Caki2 (cell line): ENCODE measurements at places on chromosomes 4 and X. TPM values are rescaled to one million over a fixed set of nuclear protein-coding genes. Genes with fewer than 3 reads are reported as not detected.

The DUSP9 gene
- total RNA-seq: 9.9 and 16.0 TPM in 2 replicates

DNA sequence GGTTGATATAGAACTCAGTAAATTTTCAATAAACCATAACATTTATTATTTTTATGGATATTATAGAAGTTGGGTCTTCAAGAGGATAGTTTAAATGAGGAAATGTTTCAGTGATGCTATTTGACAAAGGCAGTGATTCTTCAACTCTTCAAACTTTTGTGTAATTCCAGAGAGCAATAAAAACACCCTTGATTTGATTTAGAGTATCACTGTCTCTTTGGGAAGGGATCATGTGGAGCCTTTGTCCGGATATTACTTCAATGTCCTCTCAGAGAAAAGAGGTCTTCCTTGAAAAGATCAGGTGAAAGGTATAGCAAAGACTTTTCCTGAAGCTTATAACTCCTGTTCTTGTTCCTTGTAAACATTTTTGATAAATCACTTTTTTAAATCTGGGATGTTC, 23.3 kb downstream of the GLRA3 start:
- DNase-seq: no peak

GRCh38 chr4:56665781-56666180, 15.3 kb downstream of the HOPX start:
- no peak for DNase-seq

- DNase-seq: peak; percentile 24
These were observed 1.2 kb downstream of the ARHGAP6 start for GRCh38 chrX:11664211-11665167.

DNA sequence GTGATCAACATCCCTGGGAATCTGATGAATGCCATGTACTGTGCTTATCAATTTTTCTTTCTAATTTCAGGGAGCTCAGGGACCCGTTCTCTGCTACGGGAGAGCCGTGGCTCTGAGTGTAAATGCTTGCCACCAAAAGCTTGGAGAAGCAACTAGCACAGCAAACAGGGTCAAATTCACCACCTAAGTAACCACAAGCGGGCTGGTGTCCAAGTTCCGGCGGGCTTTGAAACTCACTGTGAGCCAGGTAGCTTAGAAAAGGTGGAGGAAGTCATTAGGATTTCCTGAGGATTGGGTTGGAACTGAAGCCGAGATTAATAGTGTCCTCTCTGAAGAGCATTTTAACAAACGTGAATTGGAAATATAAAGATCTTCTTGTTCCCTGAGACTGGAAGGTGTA, 87.2 kb downstream of the CLDN34 start:
- DNase-seq: no peak

DNA sequence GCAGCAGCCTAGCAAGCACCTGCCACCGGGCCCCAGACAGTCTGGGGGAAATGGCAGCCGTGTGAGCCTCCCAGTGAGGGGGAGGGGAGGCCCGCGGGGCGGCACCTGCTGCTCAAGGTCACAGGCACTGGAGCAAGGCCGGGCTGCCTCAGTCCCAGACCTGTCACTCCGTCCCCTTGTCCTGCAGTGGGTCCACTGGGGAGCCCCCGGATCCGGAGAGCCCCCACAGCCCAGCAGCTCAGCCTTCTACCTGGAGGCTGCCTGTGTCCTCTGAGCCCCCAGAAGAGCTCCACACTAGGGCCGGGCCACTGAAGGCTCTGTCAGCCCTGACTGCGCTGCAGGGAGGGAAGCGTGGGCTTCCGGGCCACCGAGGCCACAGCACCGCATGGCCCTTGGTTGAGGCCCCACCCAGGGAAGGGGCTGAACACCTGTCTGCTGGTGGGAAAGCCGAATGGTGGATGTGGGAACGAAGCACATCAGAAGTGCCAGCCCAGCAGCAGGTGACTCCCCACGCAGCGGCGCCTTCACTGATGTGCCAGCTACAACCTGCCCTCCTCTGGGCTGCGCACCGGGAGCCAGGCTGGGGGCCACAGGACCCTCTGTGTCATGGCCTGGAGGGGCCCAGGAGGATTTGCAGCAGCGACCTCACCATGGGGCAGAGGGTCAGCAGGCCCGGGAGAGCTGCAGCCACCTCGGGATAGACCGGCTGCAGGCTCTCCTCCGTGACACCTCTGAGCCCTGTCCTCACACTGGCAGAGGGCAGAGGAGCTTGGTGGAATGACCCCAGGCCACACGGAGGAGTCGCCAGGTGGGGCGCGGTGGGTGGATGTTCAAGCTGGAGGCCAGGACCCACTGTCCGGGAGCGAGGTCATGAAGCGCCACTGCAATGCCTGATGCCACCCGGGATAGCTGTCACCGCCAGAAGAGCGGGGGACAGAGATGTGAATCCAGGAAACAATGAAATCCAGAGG, 35.0 kb upstream of the MXD4 start:
- no peak for DNase-seq

GRCh38 chrX:53075011-53075410, 7.2 kb upstream of the TSPYL2 start:
- DNase-seq: no peak

DNA sequence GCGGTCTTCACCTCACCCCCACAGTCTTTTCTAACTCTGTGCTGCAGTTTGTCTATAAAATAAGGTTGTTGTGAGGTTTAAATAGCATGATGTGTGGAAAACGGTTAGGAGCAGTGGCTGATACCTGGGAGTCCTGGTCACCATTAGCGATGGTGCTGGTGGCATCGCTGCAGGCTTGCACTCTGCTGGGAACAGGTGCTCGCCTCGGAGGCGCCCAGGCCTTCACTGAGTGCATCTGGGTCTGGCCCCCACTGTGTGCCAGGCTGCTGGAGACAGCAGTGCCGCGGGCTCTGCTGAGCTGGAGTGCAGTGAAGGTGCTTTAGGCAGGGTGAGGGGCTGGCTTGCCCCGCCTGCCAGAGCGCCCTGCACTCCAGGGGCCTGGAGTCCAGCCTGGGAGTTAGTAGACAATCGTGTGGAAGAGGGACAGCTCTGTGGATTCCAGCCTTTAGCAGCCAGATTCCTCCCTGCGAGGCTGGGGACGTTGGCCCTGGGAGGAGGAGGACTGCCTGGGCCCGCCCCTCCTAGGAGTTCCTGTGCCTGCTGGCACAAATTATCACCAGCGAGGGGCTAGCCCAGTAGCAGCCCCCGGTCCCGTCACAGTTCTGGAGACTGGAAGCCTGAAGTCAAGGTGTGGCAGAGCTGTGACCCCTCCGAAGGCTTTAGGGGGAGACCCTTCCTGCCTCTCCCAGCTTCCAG, 7.3 kb downstream of the RGS12 start:
- DNase-seq: no peak

- DNase-seq: no peak
These were observed 331.9 kb downstream of the PACRGL start for GRCh38 chr4:21032089-21032645.

GRCh38 chr4:184329235-184329634, 111.6 kb upstream of the ENPP6 start:
- DNase-seq: no peak

The MAOB gene
- 5.6 and 7.1 TPM in 2 replicates for total RNA-seq

- peak; percentile 58 for DNase-seq
These were observed 127.1 kb downstream of the RBM46 start for GRCh38 chr4:154908168-154908567.

DNA sequence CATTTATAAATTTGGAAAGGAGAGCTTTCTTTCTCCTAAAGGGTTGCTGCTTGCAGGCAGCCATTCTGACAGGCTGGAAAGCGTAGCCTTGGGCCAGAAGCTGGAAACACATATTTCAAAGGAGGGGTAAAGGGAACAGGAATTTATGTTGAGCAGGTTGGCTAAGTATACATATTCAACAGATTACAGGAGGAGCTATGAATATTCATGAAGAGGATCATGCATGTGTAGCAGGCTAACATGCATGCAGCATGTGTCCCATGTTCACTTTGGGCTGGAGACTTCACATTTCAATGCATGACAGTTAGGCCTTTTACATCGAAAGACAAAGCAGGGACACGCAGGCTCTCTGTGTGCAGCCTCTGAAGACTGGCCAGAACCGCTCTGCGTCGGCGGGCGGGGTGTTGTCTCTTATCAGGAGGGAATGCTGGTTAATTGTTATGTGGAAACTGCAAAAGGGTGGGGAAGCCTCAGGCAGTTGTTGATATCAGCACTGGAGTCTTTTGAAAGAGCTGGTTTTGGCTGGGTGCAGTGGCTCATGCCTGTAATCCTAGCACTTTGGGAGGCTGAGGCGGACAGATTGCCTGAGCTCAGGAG, 31.5 kb downstream of the CASP3 start:
- DNase-seq: no peak

GRCh38 chr4:12177416-12177815, 748.7 kb upstream of the HS3ST1 start:
- no peak for DNase-seq

GRCh38 chr4:123598331-123598730, 201.7 kb downstream of the SPRY1 start:
- no peak for DNase-seq
